Fibroblast of gingiva (primary cell): ENCODE measurements at places on chromosomes 1 and 21.

DNA sequence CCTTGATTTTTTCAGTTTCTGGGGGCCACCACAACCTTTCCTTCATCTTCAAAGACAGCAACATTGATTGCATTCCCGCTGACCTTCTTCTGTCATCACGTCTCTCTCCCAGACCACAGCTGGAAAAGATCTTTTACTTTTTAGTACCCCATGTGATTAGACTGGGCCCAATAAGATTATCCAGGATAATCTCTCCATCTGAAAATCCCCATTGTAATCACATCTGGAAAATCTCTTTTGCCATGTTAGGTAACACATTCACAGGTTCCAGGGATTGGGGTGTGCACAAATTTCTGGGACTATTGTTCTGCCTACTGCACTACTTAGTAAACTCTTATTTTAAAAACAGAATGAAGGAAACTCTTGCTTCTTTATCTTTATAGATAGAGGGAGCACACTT, 47.1 kb upstream of the INSL5 start:
- DNase-seq = no peak

DNA sequence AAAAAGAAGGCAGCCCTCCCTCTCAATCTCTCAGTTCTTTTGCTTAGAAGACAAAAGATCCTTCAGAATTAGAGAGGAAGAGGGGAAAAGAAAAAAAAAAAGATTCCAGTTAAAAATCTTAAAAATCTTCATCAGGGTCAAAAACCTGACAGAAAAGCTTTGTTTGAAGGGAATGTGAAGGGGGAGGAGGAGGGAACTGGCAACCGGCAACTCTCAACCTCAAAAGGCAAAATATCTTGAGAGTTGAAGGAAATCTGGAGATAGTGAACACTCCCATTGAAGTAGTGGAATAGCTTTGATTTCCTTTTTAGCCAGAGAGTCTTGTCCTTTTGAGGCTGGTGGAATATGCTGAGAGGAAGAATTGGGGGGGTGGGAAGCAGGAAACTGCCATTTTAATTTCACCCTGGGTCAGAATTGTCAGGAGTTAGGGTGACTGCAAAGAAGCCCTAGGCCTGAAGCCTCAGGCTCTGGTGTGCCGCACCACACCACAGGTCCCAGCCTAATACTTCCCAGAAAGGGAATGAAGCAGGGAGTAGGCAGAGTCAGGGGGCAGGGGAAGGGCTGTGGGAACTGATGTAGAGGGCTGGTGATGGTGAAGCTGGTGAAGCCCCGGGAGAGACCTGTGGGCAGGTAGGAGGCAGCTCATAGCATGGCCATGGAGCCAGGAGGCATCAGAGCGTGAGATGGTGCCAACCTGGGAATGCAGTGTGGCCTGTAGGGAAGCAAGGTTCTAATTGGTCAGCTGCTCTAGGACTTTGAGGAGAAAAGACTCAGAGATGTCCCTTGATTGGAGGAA, 24.6 kb downstream of the KIRREL1 start:
- no peak for DNase-seq

GRCh38 chr1:247172996-247173395, 1.2 kb upstream of the ZNF124 start:
- no peak for DNase-seq

DNA sequence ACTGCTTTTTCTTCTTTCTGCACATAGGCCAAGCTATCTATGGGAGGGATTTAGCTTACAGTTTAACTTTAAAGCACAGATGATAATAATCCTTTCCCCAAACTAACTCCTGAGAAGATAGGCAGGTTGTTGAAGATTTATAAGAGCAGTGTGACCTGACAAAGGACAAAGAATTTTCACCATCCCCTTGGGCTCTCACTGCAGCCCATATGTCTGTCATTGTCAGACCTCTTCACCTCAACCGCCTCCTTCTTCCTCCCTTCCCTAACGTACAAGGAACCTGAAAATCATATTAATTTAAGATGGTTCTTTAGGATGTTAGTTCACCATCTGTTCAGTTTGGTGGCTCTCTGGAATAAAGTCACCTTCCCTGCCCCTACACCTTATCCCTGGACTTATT, 5.0 kb downstream of the RNU1-2 start:
- no peak for DNase-seq

GRCh38 chr21:33121715-33122475, 52.0 kb downstream of the OLIG1 start:
- DNase-seq = no peak

- DNase-seq = no peak
Measured at GRCh38 chr1:43279161-43279560, 6.2 kb downstream of the C1orf210 start.

GRCh38 chr1:8274352-8274751, 43.6 kb upstream of the SLC45A1 start:
- DNase-seq = no peak

GRCh38 chr21:32099812-32100416, 178.9 kb downstream of the MIS18A start:
- DNase-seq = no peak

DNA sequence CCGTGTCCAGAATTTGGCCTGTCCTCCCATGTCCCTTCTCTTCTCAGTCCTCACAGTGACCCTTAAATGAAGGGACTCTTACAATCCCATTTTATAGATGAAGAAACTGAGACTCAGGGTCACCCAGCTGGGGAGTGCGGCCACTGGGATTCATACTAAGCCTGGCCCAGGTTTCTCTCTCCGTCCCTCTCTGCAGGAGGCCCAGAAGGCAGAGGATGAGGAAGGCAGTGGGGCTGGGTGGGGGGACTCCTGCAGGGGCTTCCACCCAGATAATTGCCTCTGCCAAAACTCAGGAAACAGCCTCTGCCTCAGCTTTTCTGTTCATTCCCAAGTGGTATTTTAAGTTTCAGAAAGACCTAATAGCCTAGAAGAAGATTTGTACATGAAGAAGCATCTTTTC, 299.8 kb downstream of the MATN1 start:
- no peak for DNase-seq

DNA sequence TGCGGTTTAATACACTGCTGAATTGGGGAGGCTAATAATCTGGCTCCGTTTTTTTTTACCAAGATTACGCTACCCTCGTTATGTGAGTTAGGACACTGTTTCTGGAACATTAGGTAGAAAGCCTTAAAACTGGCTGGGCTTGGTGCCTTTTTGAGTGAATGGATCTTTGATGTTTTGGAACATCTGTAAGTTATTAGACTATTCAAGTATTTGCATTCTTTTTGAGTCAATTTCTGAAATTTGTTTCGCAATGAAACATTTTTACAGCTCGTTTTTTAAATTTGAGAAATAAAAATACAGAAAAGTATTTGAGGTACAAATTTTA, 106.9 kb downstream of the LTN1 start:
- peak; percentile 96 for DNase-seq
